ENCODE measurements at places on chromosomes 7 and 10.

DNA sequence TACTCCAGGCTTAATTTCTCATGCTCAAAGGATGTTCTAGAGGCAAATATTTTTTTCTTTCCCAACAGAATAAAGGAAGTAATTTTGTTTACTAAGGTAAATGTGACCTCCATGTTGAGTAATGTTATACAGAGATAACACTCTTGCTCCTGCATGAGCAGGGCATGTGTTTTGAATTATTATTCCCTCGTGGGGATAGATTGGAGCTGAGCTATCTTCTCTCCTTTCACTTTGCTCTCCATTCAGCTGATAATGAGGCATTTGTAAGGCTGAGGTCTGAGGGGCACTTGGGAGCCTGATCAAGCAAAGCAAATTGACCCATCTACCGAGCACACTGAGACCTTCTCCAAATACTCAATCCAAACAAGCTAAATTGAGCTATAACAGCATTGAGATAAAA, 50.7 kb upstream of the GHITM start:
- DNase-seq, result no peak

DNA sequence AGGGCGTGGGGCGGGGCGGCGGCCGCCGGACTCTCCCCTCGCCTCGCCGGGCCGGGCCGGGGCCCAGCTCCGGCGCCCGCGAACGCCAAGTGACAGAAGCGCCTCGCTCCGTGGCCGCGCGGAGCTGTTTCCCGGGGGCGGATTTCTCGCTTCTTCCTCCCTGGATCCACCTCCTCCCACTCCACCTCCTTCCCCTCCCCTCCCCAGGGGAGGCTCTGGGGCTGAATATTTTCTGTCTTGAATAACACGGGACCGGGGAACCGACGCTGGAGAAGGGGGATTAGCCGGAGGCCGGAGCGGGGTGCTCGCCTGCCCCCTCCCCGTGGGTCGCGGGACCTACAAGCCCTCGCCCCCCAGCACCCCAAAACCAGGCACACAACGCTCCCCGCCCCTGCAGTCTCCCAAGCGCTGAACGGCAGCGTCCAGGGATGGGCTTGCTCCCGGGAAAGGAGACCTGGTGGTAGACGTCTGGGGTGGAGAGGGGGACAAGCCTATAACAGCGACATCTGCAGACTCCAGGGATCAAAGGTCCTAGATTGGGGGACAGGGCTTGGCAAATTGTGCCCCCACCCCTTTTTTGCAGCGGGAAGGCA, at the start of gene ARHGAP21:
TSS of gene ARHGAP21 (minus strand) at position 100 of the 593 bp plus-strand sequence. CDS start 1,988 bp downstream, outside the sequence.
- DNase-seq, result peak; percentile 9

DNA sequence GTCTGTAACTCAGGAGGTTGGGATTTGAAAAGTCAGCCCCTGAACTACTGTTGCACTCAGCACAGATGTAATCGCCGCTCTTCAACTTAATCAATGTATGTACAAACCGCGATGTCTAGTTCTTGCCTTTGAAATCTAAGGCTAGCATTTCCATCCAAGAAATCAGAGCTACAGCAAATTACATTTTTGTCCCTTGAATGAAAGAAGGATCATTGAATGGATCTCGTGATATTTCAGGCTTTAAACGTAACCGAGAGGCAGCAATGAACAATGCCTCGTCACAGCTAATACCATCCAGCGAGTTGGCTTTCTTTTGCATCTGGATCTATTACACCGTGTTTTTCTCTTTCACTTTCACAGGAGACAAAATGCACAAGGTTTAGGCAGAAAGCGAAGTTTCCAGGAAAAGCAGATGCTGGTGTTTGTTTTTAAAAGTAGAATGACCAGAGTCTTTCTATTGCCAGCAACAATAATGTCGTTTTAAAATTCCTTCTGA, 5.5 kb downstream of the SKIDA1 start:
- no peak for DNase-seq

DNA sequence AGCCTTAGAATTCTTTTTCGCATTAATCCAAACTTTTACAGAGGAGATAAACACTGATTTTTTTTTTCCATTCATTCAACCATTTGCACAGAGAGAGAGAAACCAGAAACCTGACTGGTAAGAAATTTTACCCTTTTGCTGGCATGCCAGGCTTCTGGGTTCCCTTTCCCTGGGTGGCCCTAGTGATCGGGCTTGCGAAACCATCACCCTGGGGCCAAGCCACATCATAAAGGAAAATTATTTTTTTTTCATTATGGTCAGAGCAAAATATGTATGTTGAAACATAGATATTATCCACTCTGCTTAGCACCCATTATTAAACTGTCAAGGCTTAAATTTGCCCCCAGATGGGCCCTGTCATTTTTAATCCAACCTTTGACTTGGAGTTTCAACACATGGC, 55.4 kb upstream of the INHBA start:
- DNase-seq, result no peak

DNA sequence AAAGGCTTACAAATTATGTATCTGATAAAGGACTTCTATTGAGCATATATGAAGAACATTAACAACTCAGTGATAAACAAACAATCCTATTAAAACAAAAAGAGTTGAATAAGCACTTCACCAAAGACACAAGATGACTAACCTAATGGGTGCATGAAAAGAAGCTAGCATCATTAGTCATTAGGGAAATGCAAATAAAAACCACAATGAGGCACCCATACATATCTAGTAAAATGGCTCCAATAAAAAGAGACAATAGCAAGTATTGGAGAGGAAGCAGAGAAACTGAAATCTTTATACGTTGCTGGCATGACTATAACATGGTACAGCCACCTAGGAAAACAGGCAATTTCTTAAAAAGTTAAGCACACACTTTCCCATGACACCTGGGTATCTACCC, 77.6 kb upstream of the ZMIZ1 start:
- DNase-seq, result no peak

DNA sequence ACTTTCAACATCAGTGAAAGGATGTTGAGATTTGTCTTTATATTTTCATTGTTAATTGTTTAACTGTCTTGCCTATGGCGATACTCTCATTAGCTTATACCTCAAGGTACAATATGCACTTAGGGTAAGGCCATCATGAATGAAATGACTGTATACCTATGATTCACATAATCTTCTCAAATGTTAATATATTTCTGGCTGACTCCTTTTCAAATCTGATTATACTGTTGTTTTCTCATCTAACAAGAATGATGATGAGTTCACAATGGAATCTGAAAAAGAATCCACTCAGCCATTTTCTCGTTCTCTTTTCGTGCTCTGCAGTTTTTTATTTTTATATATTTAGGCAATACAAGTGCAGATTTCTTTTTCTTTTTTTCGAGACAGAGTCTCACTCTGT, 159.1 kb downstream of the ARHGAP12 start:
- DNase-seq, result no peak

DNA sequence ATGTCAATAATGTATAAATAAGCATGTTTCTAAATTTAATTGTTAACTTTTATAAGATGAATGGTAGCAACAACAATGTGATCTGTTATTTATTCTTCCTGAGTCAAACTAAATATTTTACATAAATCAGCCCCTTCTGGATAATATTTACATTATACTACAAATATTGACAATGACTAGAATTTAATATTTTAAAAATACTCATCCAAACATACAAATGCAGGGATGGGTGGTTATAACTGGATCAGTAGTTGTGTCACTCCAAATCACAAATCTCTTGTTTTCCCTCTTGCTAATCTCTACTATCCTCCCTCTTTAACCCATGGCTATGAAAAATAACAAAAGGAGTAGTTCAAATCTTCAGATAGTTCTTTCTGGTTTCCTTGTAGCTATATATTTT, 407.0 kb downstream of the HTR7 start:
- no peak for DNase-seq

GRCh38 chr10:125392154-125392553, 231.8 kb upstream of the CTBP2 start:
- no peak for DNase-seq

- no peak for DNase-seq
These were observed 3.5 kb downstream of the PTPRE start for GRCh38 chr10:127910464-127910770.

- no peak for DNase-seq
These were observed 276.2 kb upstream of the AOAH start for GRCh38 chr7:37000511-37000910.

DNA sequence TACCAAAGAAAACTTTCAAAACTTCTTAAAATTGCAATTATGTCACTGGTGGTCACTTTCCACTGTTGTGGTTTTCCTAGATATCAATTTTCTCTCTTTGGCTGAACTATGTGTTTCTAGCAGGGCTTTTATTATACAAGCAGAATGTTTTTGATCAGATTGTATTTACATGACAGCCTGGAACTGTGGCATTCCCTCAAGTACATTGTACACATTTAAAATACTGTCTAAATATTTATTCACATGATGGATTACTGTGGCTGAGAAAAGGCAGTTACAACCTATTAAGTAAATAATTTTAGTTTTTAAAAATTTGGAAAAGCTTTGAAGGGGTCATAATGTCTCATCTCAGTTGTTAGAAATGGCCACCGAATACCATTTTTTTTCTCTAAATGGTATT, 231.9 kb upstream of the PPP1R3A start:
- no peak for DNase-seq

DNA sequence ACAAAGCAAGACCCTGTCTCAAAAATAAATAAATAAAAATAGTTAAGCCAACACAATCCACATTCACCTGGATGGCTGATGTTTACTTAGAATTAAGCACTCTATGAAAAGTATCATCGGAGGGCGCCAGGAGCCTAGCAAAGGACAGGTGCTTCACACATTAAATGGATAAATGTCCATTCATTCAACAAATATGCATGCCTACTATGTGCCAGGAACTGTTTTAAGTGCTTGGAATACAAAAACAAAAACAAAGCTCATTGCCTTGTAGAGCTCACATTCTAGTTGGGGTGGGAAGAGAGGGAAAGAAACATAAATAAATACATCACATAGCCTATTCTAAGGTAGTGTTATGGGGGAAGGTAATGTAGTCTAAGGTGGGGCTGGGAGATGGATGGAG, 4.1 kb downstream of the BAIAP2L1 start:
- no peak for DNase-seq

DNA sequence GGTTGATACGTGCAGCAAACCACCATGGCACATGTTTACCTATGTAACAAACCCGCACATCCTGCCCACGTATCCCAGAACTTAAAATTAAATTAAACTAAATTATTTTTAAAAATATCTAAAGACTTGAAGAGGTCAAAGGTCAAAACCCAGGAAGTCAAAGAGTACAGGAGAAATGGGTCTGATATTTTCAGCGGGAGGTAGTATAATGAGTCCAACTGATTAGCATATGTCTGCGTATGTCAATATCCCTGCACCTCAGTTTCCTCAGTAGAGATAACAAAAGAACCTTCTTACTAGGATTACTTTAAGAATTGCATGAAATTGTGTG, 133.0 kb downstream of the TMEM26 start:
- DNase-seq, result no peak

DNA sequence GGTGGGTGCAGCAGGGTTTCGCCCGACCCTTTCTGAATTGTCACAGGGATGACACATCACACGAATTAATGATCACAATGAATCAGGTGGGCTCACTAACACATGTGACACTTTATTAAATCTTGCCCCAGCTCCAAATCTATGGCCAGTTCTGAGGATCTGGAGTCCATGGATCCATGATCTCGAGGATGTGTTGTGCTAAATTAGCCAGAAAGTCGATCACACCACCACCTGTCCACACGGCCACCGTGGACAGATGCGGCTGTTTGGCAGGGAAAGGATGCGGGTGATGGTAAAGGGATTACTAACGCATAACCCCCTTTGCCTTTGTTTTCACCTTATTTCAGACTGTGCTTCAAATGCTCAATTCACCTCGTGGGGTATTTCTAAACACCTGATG, 96.4 kb downstream of the COBL start:
- DNase-seq, result no peak

GRCh38 chr10:62655337-62655994, 149.1 kb upstream of the ADO start:
- no peak for DNase-seq

DNA sequence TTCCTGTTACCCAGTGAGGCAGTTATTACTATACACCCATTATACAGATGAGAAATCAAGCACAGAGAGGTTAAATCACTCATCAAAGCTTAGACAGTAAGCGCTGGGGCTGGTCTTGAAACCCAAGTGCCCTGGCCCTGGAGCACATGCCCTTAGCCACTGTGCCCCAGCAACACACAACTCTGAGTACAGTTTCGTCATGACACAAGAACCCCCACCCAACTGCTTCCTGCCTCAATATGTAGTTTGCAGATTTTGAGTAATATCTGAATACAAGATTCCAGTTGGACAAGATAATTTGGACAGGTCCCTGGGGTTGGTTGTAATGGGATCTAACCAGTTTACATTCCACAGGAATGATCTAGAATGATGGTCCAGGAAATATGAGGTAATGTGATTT, 62.8 kb downstream of the SH3PXD2A start:
- DNase-seq, result no peak

DNA sequence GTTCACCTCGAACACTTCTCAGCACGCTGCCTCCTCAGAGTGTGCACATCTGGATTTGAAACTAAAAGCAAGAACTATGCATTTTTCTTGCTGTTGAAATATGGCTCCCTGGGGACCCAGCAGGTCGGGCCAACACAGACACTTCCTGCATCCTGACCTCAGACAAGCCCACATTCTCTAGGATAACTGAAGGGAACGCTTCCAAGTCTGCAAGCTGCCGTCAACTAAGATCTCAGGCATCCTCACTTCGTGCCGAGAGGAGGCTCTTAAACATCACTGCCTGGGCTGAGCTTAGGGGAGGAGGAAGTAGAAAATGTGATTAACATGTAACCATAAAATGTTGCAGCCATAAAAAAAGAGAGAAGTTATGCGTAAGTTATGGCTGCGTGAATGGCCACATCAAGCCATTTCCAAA, 65.5 kb downstream of the PYROXD2 start:
- no peak for DNase-seq

DNA sequence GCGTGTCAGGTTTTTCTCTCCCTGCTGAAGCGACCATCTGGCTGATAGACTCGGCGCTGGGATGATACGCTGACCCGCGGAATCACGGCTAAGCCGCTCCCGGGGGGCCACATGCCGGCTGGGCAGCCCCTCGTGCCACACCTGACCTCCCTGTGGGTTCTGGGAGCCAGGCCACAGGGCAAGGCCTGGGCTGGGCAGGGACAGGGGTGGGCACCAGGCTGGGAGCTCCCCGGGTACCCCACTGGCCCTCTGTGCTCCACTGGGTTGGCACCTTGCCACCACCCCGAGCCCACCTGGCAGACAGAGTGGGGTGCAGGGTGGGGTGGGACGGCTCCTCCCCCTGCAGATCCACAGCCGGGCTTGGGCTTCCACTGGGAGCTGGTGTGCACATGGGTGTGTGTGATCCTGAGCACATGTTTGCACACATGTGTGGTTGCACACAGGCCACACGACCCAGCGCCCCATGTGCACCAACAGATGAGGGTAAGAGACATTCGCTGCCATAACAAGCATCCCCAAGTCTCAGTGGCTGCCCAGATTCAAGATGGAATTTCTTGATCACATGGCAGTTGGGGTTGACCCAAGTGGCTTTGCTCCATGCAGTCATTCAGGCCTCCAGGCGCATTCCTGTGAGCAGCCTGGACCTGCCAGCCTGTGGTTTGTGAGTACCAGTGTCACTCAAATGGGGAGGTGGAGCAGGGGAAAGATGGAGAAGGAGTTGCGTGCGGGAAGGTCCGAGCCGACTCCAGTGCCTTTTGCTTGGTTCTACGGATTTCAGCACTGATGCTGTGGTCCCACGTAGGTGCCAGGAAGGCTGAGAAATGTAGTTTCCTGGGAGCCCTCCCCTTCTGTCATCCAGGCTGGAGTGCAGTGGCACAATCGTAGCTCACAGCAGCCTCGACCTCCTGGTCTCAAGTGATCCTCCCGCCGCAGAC, 79.7 kb downstream of the UNCX start:
- DNase-seq, result no peak
